Fibroblast of mammary gland (primary cell): ENCODE measurements at places on chromosomes 4 and X.

DNA sequence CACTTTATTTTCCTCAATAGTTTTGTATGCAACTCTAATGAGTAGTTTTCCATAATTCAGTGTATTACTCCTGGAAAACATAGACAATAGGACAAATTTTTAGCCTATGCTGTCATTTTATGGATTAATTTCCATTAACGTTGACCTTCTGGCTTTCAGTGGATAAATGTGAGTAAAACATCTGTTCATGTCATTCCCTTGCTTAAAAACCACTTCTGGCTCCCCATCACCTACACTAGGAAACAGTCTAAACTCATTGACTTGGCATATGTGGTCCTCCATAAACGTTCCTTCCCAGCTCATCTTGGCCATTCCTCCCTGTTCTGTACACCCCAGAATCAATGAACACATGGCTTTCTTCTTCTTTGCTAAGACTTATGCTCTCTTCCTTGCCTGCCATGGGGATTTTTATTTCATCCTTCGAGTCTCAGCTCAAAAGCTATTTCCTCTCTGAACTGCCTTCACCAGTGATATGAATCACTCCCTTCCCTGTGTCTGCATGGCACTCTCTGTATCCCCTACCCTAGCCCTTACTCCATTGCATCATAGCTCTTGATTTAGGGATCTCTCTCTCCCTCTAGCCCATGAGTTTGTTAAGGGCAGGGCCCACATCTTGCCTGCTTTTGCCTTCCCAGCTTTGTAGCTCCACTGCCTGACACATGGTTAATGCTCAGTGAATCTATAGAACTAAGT, 34.8 kb downstream of the DOCK11 start:
- peak; percentile 68 for DNase-seq

DNA sequence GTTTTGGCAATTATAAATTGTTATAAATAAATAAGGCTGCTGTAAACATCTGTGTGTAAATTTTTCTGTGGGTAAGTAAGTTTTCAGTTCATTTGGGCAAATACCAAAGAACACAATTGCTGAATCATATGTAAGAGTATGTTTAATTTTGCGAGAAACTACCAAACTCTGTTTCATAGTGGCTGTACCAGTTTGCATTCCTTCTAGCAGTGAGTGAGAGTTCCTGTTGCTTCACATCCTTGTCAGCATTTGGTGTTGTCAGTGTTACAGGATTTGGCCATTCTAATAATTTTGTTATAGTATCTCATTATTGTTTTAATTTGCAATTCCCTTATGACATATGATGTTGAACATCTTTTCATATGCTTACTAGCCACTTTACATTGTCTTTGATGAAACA, 48.4 kb downstream of the ARFIP1 start:
- DNase-seq = peak; percentile 13

DNA sequence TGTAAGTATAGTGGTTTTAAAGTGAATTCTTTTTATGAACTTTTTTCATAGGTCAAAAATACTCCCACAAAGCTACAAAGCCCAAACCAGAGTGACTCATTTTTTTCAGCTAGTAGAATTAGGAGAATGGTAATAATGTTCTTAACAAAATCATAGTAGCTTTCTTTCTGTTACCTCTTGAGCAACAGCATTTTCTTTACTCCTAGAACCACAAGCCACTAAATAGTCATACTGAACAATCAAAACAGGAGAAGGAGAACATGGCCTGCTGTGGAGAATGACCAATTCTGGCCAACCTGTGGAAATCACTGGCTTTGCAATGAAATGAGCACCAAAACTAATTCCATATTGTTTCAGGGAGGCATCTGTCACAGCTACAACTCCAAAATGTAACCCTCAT, 112.9 kb downstream of the AMMECR1 start:
- peak; percentile 87 for DNase-seq

- peak; percentile 27 for DNase-seq
These were observed 797 bp downstream of the CD99L2 start for GRCh38 chrX:150897421-150898320.

DNA sequence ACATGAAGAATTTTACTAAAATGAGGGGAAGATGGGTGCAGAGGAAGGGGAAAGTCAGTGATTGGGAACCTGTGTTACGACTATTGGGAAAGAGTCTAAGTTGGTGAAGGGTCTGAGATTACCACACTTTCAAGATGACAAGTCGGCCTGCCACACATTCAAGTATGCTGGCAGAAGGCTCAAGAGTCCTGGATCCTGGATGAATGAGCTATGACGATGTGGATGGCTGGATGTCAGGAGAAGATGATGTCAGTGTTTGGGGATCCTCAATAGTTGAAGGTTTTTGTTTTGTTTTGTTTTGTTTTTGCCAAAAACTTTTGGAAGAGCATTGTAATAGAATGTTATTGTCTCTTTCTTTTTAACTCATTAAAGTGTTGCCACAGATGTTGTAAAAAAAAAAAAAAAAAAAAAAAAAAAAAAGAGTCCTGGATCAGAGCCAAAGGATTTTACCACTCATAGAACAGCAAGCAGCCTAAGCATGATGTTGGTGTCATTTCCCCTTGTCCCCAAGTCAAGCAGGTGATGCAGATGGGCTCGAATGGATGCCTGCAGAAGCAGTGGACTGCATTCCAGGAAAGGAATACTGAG, 120.6 kb downstream of the REELD1 start:
- DNase-seq = peak; percentile 71

- no peak for DNase-seq
These were observed 8.2 kb upstream of the RUFY3 start for GRCh38 chr4:70713453-70714078.

DNA sequence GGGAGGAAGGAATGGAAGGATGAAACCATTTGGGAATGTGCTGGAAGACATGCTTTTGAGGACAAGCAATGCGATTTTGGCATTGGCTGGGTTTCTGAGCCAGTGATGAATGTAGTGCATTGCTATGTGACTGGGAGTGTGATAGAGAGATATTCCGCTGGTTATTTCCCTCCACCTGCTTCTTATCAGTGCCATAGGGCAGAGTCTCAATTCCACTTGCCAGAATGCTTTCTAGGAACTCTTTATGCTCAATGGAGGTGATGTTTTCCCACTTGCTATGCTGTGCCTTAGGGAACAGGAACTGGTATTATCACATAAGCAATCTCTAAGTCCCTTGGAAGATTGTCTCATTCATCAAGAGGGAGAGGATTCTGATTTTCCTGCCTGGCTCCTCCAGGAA, 28.0 kb downstream of the TBL1X start:
- DNase-seq = no peak

GRCh38 chr4:98959411-98959810, 30.5 kb upstream of the EIF4E start:
- no peak for DNase-seq

DNA sequence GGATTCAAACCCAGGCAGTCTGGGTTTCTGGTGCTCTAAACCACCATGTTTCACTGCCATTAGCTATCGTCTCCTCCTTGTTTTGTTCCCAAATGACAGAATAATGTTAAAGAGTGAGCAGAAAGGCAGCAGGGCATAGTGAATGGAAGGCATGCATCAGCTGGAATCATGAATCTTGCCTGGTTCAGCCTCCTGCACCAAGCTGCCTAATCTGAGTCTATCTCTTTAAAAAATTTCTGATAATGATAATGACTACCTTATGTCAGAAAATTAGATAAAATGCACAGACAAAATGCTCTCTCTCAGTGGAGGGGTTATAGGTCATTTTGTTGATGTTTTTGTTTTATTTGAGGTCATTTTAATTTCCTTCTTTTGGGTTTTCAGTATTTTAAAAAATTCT, 187.4 kb downstream of the RASL11B start:
- no peak for DNase-seq

- DNase-seq = no peak
These were observed 328.6 kb upstream of the ARX start for GRCh38 chrX:25344161-25344936.

GRCh38 chr4:5137927-5138326, 86.6 kb downstream of the STK32B start:
- DNase-seq = no peak
